ENCODE measurements at places on chromosomes 4 and X.

GRCh38 chr4:184653650-184654049 is 4.1 kb downstream of the PRIMPOL start:
- DNase-seq, result no peak

DNA sequence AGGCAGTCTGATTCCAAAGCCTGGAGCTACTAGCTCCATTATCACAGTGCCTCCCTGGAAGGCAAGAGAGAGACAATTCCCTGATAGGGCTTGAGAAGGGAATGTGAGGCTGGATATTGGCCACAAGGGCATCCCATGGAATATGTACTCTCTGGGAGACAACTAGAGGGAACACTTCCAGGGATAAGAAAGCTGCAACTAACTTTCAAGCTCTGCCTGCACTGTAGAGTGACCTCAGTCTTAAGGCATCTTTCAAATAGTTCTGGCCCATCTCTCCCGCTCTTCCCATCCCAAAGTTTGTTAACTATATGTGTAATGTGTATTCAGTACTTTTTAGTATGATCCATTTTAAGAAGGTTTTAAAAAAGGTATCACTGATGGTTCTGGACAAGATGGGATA is 13.1 kb upstream of the RNF212 start:
- DNase-seq, result no peak

- DNase-seq, result no peak
Measured at GRCh38 chr4:82373486-82373815, 340 bp downstream of the HNRNPD start.

DNA sequence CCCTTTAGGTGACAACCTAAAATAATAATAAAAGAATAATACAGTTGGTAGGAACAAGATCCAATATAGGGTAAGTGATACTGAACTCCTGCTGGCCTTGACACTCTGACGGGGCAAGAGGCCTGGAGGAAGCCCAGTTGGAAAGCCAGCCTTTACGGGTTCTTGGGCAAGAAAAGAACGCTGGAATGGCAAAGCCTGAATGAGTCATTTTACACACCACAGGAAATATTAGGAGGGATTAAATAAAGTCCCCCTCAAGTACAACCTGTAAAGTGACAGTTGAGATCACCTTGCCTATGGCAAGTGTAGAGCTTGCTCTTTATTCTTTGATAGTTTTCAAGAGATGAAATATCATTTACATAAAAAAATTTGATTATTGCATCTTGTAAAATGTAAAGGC is 244.5 kb upstream of the TLL1 start:
- DNase-seq, result no peak

GRCh38 chr4:124642846-124643245 is 69.7 kb downstream of the ANKRD50 start:
- DNase-seq, result no peak
